ENCODE measurements at places on chromosomes 4 and X. TPM values are rescaled to one million over a fixed set of nuclear protein-coding genes. Genes with fewer than 3 reads are reported as not detected.
A peak's percentile ranks its signal among the peaks of the same experiment; 100 is the strongest.

The CDKL2 gene
- 0.71 TPM for total RNA-seq

The FGF5 gene
- not detected for total RNA-seq

The TLL1 gene
- total RNA-seq, result 9.8 TPM

The CCDC160 gene
- total RNA-seq, result 0.23 TPM

The STARD8 gene
- total RNA-seq, result 9.1 TPM

The TEX13B gene
- total RNA-seq, result not detected

The TRAM1L1 gene
- total RNA-seq, result 0.81 TPM

The RPL36A gene
- total RNA-seq, result 225 TPM

- DNase-seq, result no peak
Measured at GRCh38 chr4:88018466-88018865, 11.0 kb downstream of the PKD2 start.

GRCh38 chr4:149933883-149934282 is 118.2 kb upstream of the IQCM start:
- DNase-seq, result no peak

DNA sequence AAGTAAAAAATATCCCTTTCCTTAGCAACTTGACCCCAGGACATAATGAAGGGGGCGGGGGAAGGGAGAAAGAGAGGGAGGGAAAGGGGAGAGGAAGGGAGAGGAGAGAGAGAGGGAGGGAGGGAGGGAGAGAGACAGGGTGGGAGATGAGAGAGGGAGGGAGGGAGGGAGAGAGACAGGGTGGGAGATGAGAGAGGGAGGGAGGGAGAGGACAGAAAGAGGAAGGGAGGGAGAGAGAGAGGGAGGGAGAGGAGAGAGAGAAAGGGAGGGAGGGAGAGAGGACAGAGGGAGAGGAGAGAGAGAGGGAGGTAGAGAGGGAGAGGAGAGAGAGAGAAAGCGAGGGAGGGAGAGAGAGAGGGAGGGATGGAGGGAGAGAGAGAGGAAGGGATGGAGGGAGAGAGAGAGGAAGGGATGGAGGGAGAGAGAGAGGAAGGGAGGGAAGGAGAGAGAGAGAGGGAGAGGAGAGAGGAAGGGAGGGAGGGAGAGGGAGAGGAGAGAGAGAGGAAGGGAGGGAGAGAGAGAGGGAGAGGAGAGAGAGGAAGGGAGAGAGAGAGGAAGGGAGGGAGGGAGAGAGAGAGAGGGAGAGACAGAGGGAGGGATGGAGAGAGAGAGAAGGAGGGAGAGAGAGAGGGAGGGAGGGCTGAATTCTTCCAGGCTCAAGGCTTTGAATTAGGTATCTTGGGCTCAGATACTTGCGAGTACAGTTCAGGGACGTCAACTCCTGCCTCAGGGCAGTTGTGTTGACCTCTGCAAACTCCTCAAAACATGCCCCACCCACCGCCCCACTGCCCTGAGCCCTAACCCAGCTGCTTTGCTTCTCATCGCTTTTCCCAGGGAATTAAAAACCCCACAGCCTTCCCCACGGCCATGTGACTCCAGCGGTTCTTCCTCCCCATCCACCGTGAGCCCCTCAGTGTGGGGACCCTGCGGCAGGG is 40.0 kb upstream of the ADRA2C start:
- DNase-seq, result no peak

- no peak for DNase-seq
Measured at GRCh38 chrX:38986586-38986985, 185.3 kb downstream of the MID1IP1 start.

DNA sequence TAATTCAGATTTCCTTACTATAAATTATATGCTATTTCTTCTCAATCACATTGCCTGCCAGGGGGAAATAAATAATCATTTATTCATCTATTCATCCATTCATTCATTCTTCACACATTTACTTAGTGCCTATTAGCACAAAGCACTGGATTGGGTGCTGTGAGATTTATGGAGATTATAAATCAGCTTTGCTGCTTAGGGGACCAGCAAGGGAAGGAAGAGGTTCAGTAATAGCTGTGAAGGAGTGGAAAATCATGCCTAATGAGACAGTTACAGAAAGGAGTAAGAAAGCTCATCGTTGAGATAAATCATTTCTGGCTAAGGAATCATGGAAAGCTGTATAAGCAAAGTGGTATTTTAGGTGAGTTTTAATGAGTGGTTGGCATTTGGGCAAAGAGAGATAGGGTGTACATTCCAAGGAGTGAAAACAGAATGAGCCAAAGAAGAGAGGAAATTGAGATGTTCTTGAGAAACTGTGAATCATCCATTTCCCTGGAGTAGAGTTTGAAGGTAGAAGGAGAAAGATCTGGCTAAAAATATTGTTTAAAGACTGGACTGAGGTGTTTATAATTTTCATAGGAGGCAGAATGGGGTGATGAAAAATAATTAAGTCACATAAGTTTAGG is 9.6 kb downstream of the ARSJ start:
- no peak for DNase-seq

GRCh38 chr4:45155081-45155777 is 428.9 kb upstream of the GNPDA2 start:
- DNase-seq, result no peak

DNA sequence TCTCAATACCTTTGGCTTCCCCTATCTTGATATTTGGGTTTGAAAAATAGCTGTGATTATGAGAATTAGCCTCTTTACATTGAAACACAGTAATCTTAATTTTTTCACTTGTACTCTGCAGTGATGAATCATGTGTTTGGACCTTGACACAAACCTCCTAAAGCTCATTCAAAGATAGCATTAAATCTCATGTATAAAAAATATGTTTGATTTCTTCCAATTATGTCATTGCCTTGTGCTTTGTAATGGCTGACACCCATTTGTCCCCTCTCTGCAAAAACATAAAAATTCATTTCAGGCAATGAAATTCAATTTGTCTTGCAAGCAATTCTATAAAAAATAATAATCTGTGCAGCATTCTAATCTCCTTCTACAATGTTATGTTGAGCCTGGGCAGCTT is 422.4 kb upstream of the BOD1L1 start:
- no peak for DNase-seq

- peak; percentile 89 for DNase-seq
Measured at GRCh38 chr4:77193511-77194102, 36.6 kb downstream of the CCNG2 start.

GRCh38 chr4:142556570-142557238 is 289.4 kb downstream of the INPP4B start:
- DNase-seq, result no peak

- no peak for DNase-seq
Measured at GRCh38 chrX:6856471-6856870, 291.0 kb upstream of the STS start.

DNA sequence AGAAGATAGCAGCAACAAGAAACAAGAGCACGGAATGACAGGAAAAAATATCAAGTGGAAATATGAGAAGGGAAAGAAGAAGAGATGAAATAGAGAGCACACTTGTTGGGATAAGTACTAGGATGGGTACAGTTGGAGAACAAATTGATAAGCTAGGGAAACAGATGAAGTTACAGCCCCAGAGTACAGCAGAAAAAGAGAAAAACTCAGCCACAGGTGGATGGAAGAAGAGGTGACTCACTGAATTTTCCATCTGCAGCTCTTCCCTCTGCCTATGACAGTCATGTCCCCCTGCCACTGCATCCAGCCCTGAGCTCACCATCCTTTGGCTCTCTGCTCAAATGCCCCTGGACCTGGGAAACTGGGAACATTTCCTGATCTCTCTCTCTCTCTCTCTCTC is 209.0 kb downstream of the BCOR start:
- no peak for DNase-seq

DNA sequence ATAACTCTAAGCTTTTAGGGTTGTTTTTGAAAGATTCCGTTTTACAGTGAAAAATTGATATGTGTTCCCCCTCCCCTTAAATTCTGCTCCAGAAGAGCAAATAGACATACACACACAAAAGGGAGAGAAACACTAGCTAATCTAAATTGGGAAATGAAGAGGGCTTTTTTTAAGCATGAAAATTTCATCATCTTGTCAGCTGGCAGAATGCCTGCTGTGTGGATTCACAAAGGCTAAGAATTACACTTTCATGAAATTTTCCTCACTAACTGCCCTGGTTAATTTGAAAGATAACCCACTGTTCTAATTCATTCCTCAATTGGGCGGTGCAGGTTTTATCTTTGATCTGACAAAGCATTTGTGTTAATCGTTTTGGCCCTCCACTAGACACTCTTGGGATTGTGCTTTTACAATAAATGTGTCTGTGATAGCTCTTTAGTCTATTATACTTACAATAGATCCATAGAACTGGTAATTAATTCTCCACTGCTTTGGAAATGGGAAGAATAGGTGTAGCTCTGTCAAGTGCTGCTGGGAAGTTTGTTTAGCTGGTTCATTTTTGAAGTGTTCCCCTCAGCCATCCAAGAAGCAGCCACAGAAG is 152.9 kb downstream of the POLA1 start:
- no peak for DNase-seq

DNA sequence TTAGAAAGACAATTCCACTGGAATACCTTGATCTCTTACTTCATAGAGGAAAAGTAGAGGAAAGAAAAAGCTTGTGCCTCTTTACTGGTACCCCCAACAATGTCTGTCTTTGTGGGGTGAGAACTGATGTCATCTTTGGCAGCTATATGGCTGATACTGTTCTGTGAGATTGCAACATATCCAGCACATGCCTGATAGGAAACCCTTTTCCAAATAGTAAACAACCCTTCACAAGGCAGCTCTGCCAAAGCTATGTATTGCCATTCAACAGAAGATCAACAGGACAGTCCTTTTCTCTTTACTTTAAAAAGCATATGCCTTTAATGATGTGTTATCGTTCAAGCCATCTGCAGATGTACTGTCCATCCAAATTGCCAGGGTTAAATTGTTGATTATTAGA is 105.9 kb downstream of the IL1RAPL1 start:
- DNase-seq, result no peak

GRCh38 chrX:356385-357034 is 30.2 kb downstream of the PPP2R3B start:
- DNase-seq, result peak; percentile 12

- DNase-seq, result no peak
Measured at GRCh38 chrX:28802625-28803024, 215.4 kb downstream of the IL1RAPL1 start.

GRCh38 chrX:153434801-153435200 is 11.1 kb downstream of the TREX2 start:
- DNase-seq, result peak; percentile 30

DNA sequence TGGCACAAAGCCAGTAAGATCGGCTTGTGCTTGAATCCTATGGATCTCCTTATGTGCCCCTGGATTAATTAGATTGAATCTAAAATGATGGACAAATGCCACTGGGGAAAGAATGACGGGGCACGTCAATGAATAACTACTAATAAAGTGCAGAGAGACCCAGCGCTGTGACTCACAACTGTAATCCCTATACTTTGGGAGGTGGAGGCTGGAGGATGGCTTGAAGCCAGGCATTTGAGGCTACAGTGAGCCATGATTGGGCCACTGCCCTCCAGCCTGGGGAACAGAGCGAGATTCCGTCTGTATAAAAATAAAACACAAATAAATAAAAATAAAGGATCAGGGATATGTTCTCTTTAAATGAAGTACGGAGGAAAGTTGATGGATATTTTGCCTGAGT is 179.4 kb downstream of the DCHS2 start:
- no peak for DNase-seq

DNA sequence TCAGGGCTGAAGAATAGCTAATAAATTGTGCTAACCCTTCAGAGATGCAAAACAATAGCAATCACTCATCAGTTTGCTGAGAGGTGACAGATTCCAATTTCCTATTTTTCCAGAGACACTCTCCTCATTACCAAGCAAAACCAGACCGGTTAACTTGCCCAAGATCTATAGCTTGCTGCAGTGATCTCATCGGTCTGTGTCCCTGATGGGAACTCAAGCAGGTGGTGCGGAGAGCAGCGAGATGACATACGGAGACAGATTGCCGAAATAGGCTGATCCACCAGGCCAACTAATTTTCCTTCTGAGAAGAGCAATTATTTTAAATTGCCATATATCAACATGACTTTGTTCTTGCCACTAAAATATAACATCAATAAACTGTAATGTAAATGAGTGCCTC is 10.5 kb upstream of the DCHS2 start:
- no peak for DNase-seq

GRCh38 chr4:77821775-77822174 is 2.6 kb upstream of the CNOT6L start:
- no peak for DNase-seq

- DNase-seq, result no peak
Measured at GRCh38 chr4:185317880-185318279, 77.8 kb downstream of the LRP2BP start.

All from posterior vena cava (tissue), 2 donors.